ENCODE measurements at places on chromosomes 7 and 10.

- no peak for DNase-seq
These were observed 40.3 kb upstream of the YAE1 start for GRCh38 chr7:39525926-39526325.

GRCh38 chr7:129635300-129636029 is 23.9 kb downstream of the NRF1 start:
- peak; percentile 87 for DNase-seq

DNA sequence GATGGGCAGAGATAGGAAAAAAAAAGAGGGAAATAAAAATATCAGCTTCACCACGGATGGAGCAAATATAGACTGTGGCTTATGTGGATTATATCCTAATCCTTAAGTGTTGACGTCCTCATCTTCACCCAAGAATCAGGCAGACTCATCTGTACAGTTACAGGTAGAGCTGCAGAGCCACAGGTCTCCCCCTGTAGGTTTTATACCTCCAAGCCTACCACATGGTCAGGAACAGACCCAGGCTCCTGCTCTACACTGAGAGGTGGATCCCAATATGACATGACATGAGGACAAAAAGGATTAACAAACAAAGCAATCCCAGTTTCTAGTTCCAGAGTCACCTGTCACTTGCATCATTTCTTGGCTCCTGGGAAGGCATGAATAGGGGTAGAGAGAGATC is 400.8 kb downstream of the SEMA3D start:
- no peak for DNase-seq

GRCh38 chr7:155342313-155342712 is 44.6 kb downstream of the INSIG1 start:
- no peak for DNase-seq

DNA sequence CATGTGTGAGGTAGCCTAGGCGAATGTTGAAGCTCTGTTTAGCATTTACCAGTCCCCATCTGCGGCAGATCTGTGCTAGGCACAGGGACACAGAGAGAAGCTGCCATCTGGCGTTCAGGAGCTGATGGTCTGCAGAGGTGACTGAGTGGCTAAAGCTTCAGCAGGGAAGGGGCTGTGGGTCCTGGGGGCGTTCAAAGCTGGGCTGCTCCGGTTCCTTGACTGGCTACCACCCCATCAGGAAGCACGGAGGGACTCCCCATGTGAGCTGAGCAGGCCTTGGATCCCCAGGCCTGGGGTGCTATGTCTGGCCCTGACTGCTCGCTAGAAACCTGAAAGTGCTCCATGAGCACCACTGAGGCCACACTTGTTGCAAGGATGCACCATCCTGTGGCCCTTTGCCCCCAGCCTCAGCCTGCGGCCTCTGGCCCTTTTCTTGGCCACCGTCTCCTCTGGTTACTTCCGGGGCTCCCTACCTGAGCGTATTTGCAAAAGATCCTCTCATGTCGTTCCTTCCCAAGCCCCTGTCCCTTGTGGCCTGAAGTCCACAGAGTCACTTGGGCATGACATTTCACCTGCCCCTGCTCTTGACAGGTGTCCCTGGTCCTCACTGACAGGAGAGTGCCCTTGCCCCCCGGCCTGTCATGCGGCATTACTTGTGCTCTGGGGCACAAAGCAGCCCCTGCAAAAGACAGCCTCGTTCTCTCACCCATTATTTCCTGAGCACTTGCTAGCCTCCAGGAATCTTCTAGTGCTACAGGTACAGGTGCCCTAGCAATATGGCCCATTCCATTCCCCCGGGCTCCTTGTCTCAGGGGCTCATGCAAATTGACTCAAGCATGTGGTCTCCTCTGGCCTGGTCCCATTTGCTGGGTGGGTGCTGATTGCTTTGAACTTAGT is 108.1 kb downstream of the GLRX3 start:
- DNase-seq: no peak

GRCh38 chr10:15462253-15462897 is 91.3 kb upstream of the FAM171A1 start:
- DNase-seq: no peak

DNA sequence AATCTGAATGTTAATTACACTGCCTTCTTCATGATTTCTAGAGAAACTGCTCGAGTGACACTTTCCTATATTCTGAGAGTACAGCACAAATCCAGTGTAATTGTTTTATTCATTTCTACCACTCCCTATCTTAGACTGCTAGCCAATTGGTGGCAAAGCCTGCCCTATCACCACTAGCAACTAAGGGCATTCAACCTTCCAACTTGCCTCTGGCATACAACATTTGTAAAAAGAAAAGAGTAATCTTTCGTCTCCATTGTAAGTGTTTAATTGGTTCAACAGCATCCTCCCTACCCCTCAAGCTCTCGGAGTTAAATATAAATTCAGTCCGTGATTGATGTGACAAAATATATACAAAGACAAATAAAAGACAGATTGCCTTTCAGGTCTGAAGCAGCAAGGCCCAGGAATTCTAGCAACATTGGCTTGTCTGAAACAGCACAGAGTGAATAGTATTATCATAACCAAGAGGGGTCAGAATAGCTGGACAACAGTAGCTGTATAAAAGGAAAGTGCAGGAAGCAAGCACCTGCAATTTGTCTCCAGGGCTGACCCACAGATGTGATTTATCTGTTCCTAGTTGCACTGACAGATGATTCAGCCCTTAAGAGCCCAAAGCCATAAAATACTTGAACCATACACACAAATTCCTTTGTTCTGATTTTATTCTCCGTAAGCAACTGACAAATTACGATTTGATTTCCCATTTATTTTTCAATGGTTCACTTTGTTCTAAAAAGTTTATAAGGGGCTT is 47.6 kb upstream of the ANKRD1 start:
- no peak for DNase-seq

DNA sequence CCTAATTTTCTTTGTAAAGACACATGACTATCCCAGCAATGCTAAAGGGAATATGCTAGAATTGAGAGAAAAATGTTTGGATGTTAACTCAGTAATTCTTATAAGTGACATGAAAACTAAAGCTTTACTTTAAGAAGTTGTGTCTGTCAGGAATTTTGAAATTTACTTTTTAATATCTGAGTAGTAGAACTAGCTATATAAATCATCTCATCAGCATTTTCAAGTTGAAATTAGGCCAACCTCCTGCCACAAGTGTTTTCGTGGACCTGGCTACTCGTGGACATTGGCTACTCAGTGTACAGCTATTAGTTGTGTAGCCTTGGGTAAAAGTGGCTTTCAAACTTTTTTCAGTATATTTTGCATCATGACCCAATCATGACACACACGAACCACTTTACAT is 70.5 kb downstream of the ADD3 start:
- no peak for DNase-seq

GRCh38 chr7:146366938-146367337 is 250.3 kb downstream of the CNTNAP2 start:
- no peak for DNase-seq

- DNase-seq: peak; percentile 39
These were observed 98.9 kb upstream of the PRR15 start for GRCh38 chr7:29464753-29465152.

DNA sequence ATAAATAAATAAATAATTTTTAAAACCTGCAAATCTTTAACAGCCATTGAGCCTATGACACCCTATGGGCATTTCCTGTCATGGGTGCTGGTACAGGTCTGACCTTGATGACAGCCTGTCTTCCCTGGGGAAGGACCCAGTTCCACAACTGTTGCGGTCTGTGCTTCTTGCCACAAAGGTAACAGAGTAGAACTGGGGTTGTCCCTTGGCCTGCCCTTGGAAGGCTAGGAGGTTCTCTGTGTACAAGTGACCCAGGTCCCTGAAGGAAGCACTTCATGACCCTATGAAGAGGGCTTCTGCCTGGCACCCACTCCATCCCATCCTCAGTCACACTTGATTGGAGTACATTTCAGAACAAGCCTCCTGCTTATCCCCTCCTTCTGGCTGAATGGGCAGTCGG is 66.9 kb downstream of the OGDH start:
- DNase-seq: no peak

GRCh38 chr10:19169684-19170083 is 121.1 kb downstream of the MALRD1 start:
- no peak for DNase-seq

Data from cerebellar cortex (tissue), 1 donor.